Purkinje cell (primary cell): ENCODE measurements at places on chromosomes 5 and 9. TPM values are rescaled to one million over a fixed set of nuclear protein-coding genes. Genes with fewer than 3 reads are reported as not detected.

Gene PCDHB16
- polyA plus RNA-seq: 0.09 and 0.70 TPM in 2 replicates

Gene CDC20B
- 0.21 TPM in 1 of 2 replicates, not detected in the other for polyA plus RNA-seq

Gene GABRP
- 0.38 and 0.50 TPM in 2 replicates for polyA plus RNA-seq

Gene VLDLR
- polyA plus RNA-seq: 64.9 and 91.0 TPM in 2 replicates

Gene FAM151B
- polyA plus RNA-seq: 1.7 and 3.2 TPM in 2 replicates

Gene CAVIN4
- 0.11 and 0.17 TPM in 2 replicates for polyA plus RNA-seq

Gene OR13C5
- not detected in 2 replicates for polyA plus RNA-seq

Gene FREM1
- polyA plus RNA-seq: 1.6 and 4.5 TPM in 2 replicates

Gene OBP2B
- not detected in 2 replicates for polyA plus RNA-seq

Gene SWI5
- polyA plus RNA-seq: 31.8 and 33.4 TPM in 2 replicates

Gene PCDHGA10
- polyA plus RNA-seq: 6.1 and 7.8 TPM in 2 replicates

Gene IFNB1
- polyA plus RNA-seq: not detected in 2 replicates

Gene MARCHF11
- 0.60 TPM in 1 of 2 replicates, not detected in the other for polyA plus RNA-seq

Gene RUSC2
- polyA plus RNA-seq: 2.2 and 3.3 TPM in 2 replicates

Gene PCDHB12
- 2.6 and 2.8 TPM in 2 replicates for polyA plus RNA-seq

Gene FAM221B
- not detected in 2 replicates for polyA plus RNA-seq

Gene SPINK4
- polyA plus RNA-seq: not detected in 2 replicates

Gene BTNL3
- not detected in 2 replicates for polyA plus RNA-seq
